Stimulated activated CD8-positive, alpha-beta memory T cell treated with anti-CD3 and anti-CD28 coated beads, Interleukin-15, amount 100 ng/mL, for 1 hour (primary cell): ENCODE measurements at places on chromosomes 4 and X.

DNA sequence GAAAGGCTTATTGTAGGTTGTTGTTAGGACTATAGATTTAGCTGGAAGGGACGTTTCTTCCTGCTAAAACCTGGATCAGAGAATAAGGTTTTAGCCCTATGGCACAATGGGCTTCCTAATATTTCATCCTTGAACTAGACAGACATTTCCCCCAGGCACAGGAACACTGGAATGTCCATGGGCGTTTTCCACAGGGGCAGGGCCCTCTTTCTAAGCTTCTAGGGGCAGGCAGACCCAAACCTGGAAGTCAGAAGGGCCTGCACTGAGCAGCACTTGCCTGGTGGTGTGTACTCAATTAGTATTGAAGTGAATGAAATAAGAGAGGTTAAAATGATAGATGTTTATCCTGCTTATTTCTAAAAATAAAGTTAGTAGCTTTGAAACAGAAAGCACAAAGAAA is 41.1 kb downstream of the CASP6 start:
- DNase-seq = no peak

GRCh38 chr4:987624-988513 is 1.0 kb downstream of the IDUA start:
- no peak for DNase-seq

DNA sequence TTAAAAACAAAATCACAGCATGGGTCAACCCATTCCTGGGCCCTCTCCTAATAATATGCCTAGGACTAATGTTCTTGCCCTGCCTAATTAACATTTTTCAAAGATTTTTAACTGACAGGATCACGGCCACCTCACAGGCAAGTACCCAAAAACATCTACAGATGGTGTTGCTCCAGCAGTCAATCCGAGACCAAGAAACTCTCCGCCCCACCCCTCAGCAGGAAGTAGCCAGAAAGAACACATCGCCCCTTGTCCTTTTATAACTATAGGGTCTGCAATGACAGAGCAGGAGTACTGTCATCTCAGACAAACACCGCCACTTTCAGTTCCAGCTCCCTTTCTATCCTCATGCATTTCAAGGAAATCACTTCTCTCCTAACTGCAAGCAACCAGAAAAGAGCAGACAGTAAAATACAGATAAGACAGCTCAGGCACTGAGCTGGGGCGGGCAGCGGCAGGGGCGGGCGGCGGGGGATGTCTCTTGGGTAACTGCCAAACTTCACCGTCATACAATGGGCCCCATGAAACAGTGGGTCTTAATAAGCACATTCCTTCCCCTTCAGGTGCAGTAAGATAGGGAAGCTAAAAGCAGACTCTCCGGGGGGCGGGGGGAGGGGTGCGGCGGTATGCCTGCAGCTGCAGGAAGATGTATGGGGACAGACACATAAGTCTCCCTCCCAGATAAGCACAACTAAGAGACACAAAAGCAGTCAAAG is 67.4 kb downstream of the ZNF182 start:
- DNase-seq = no peak

GRCh38 chrX:139559383-139560042 is 29.0 kb downstream of the F9 start:
- no peak for DNase-seq

DNA sequence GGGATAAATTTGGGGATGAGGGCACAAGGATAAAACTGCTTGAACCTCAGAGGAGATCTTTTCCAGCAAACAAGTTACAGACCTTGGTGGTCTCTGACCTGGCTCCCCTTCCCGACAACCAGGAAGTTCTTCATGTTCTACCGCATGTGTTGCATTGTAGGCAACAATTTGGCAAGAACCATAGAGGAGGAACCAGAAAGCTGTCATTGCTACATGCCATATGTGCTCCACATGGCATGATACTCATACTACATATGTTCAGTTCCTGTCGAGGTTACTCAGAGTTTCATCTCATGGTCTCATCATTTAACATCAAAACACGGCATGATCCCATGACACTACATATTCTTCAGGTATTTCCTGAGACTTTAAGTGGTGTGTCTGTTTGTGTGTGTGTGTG is 235.9 kb downstream of the OR13H1 start:
- DNase-seq = no peak

GRCh38 chr4:101356928-101357327 is 9.6 kb upstream of the PPP3CA start:
- DNase-seq = no peak

DNA sequence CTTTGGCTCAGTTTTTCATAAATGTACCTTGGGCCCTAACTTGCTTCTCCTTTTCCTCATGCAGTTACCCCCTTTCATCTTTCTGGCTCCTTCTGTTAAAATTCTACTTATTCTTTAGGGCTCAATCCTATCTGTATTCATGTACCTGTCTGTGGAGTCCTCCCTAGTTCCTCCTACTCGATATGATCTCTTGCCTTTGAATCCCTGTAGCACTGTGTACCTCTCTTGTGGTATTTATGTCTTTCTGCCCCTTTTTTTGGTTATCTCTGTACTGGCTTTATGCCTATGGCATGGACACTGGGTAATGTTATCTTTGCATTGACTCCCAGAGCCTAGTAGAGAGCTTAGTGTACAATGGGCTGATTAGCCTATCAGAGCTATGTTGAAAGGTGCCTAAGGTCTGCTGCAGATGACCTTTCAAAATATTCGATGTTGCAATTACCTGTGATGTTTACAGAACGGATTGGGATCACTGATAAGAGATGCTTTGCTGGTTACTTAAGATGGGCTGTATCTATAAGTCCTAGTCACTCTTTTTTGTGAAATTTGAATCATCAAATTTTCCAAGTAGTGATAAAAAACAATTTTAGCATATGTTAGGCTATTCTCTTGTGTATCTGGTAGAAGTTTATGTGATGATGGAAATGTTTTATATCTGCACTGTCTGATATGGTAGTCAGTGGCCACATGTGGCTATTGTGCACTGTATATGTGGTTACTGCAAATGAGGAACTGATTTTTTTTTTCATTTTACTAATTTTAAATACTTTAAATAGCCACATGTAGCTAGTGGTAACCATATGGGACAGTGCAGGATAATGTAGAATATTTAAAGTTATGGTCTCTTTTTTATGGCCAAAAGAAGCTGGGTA is 33.5 kb downstream of the TMEM164 start:
- DNase-seq = no peak

DNA sequence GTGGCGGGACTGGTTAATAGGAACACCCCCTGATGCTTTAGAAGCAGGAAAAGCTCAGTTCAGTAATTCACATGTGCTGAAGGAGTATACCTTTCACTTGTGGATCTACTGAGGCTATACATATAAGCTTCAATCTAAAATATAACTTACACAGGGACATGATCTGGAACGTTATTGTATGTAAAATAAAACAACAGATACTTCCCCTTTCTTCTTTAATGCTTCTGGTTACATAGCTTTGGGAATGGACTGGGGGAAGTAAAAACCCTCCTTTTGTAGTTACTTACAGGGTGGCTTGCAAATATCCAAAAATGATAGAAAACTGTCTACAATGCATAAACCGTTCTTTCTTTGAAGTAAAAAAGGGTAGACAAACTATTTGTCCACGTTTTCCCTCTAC is 1.9 kb downstream of the FGG start:
- DNase-seq = no peak

- DNase-seq = no peak
Measured at GRCh38 chr4:94814237-94814636, 56.5 kb downstream of the BMPR1B start.

- no peak for DNase-seq
Measured at GRCh38 chr4:109294006-109294405, 8.5 kb downstream of the COL25A1 start.

DNA sequence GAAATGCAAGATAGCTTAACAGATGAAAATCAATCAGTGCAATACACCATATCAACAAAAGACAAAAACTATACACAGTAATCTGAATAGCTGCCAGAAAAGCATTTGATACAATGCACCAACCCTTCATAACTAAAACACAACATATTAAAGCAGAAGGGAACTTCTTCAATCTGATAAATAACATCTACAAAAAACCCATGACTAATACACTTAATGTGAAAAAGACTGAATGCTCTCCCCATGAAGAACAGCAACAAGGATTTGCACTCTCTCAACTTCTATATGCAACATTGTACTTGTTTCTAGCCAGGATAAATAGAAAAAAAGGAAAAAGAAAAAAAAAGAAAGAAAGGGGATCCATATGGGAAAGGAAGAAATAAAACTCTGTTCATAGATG is 139.7 kb downstream of the RBM47 start:
- no peak for DNase-seq

GRCh38 chr4:3781193-3781886 is 15.2 kb downstream of the ADRA2C start:
- no peak for DNase-seq

DNA sequence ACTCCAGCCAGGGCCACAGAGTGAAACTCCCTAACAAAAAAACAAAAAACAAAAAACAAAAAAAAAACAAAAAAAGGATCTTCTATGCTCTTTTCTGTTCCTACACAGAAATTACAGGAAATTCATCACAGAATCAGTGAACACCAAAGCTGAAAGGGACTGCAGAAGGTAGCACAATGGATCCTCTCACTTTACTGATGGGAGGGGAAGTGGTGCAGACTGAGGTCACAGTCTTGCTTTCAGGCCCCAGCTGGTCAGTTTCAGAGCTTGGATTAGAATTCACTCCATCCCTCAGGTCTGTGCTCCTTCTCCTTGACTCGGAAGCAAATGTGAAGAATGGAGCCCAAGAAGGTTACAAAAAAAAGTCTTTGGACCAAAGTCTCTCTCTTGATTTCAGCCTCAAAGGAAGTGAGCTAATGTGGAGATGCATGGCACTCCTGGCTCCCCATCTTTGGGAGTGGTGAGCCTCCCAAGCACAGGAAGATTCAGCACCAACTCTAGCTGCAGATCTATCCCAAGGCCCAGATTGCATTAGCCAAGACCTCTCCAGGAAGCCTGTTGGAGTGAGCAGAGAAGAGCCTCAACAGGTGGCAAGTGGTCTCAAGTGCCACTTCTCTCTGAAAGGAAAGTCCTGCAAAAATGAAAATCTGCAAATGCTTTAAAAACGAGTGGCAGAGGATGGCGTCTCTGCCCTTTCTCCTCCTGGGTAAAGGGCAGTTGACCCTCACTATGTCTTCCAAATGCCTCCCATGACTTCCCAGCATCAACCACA is 176.0 kb downstream of the MAML3 start:
- DNase-seq = no peak

GRCh38 chr4:169398316-169398715 is 127.6 kb upstream of the SH3RF1 start:
- DNase-seq = no peak
